ENCODE measurements at places on chromosomes 6 and 20.
A peak's percentile ranks its signal among the peaks of the same experiment; 100 is the strongest.

DNA sequence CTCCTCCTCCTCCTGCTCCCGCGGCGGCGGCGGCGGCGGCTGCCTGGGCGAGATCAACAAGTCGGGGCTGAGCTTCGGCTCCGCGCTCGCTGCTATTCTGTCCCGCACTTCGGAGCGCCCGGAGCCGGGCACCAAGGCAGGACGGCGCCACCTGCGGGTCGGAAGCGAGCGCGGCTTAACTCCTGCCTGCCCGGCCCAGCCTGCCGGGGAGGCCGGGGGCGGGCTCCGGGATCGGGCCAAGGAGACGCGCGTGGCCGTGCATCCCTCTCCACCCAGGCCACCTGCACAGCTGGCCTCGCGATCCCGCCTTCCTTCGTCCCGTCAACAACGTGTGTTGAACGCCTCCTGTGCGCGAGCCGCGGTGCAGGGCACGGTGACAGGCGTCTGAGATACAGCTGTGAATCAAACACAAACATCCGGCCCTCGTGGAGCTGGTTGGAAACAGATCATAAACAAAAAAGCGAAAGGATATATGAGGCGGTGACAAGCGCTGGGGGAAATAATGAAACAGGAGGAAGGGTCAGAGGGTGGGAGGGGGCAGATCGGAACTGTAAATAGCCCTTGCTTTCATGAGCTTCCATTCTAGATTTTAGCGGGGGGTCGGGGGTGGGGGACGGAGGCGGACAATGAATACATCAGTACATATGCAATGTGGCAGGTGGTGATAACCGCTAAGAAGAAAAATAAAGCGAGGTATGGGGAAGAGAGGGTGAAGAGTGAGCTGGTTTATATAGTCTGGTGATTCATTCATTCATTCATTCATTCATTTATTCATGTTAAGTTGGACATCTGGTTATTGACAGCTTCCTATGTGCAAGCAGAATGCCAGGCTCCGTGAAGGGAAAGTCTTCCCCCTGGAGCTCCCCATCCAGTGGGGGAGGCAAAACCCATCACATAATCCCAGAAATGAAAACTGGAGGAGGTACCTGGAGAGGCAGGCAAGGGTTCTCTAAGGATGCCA is 2.0 kb upstream of the KCNB1 start:
- peak; percentile 18 for DNase-seq

DNA sequence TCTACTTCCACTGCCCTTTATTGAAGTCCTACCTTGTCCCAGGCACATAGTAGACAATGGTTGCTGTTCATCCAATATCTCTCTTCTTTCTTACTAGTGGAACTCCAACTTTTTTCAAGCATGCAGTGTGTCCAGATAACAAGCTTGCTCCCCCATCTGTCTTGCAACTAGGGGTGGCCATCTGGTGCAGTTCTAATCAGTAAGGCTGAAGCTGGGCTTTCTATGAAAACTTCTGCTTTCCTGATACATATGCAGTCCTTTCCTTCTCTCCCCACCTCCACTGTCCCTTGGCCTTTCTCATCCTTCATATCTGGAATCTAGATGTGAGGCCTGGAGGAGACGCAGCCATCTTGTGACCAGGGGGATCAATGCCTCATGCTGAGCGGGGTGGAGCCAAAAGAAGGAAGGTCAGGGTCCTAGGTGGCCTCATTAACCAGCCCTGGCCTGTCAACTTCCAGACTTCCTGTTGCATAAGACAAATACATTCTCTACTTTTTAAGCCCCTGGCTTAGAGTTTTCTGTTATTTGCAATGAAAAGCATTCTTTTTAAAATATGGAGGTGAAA is 59.6 kb upstream of the ZFP64 start:
- DNase-seq, result no peak

DNA sequence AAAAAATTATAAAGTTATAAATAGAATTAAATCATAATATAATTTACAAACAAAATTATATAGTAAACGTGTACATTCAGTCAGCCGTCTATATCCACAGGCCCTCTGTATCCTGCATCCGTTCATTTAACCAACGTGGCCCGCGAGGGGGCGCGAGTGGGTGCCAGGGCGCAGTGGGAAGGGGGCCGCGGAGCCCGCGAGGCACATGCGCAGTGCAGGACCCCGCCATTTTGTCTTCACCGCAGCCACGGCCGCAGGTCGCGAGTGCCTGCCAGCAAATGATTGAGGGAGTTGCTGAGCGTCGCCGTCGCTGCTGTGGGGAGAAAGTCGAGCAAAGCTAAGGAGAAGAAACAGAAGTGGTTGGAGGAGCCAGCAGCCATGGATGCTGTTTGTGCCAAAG is 53.4 kb upstream of the ECI2 start:
- no peak for DNase-seq

- DNase-seq, result no peak
These were observed 14.0 kb downstream of the RIMS4 start for GRCh38 chr20:44796311-44796710.

DNA sequence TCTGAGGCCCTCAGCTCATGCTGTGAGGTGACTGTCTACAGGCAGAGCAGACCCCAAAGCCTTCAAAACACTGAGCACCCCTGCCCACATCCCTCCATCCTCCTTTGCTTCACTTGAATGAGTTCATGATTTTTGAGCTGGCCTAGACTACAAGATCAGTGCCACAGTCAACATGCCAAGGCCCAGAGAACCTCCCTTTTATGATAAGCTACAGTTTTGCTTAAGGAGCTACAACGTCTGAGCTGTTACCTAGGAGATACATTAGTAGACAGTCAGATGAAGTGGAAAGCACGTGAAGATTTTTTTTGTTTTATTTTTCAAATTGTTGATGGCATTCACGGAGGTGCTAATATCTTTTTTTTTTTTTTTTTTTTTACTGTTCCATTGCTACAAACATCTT is 139.0 kb downstream of the SOBP start:
- no peak for DNase-seq

GRCh38 chr6:42029881-42030280 is 20.4 kb upstream of the TAF8 start:
- no peak for DNase-seq

GRCh38 chr6:142523515-142524375 is 221.9 kb downstream of the ADGRG6 start:
- DNase-seq, result no peak

DNA sequence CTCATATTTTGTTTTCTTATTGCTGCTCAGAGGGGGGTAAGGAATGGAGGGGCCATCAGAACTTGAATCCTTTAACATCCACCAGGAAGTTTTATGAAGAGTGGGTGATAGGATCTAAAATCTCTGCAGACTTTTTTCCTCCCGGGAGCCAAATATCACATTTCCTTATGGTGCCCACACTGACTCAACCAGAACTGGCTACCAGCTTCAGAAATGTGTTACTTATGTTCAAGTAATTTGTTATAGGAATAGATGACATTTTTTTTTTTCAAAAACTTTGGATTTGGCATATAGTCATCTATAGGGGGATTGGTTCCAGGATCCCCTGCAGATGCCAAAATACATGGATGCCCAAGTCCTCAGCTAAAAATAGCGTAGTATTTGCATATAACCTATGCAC is 18.4 kb downstream of the LHFPL5 start:
- no peak for DNase-seq

DNA sequence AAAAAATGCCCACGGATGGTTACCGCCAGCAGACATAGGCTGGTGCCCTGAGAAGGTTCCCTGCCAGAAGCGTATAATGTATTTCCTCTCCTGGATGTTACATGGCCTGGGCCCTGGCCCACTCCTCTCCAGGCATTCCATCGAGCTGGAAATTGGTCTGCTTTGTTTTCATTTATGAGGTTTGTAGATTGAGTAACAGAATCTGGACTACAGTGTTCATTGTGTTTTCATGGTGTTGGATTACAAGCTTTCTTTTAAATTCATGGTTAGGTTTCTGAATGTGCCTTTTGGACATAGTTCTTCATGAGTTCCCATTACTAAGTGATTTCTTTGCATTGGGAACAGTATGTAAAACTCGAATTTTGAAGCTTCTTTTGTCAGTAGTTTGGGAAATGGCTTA is 6.4 kb downstream of the TIAM2 start:
- no peak for DNase-seq

GRCh38 chr6:106097411-106098231 is 11.5 kb downstream of the PRDM1 start:
- peak; percentile 28 for DNase-seq

GRCh38 chr6:35057449-35058357 is 83.4 kb downstream of the TCP11 start:
- DNase-seq, result no peak

- DNase-seq, result no peak
These were observed 3.8 kb upstream of the HMGA1 start for GRCh38 chr6:34232901-34233300.

GRCh38 chr6:134437376-134437775 is 119.5 kb upstream of the SGK1 start:
- no peak for DNase-seq

DNA sequence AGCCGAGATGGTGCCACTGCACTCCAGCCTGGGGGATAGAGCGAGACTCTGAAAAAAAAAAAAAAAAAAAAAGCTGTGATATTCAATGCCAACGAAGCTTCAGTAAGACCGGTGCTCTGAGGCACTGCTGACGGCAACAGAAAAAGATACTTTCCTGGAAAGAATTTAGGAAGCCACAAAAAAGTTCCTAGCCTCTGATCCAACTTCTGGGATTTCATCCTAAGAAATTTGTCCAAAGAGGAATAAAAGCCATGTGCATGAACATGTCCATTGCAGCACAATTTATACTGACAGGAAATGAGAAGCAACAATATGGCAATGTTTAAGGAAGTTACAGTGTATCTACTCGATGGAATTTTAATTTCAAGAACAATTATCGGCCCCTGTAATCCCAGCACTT is 24.5 kb upstream of the CARMIL1 start:
- no peak for DNase-seq

GRCh38 chr6:150195996-150196417 is 53.2 kb downstream of the PPP1R14C start:
- no peak for DNase-seq

DNA sequence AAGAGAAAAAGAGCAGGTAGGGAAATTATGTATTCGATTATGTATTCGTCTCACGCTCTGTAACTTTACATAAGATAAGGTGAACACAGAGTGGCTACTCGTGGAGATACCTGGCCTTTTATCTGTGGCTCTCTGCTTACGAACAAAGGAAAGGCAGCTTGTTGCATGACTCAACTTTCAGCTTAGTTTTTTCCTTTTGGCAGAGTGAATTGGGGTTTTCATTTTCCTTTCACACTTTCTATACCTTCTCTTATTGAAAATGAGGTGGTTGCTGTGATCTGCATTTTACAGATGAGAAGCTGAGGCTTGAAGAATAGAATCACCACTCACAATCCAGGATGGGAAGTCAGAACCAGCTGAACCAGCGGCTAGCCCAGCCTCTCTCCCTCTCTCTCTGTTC is 13.3 kb upstream of the KCNK15 start:
- no peak for DNase-seq

DNA sequence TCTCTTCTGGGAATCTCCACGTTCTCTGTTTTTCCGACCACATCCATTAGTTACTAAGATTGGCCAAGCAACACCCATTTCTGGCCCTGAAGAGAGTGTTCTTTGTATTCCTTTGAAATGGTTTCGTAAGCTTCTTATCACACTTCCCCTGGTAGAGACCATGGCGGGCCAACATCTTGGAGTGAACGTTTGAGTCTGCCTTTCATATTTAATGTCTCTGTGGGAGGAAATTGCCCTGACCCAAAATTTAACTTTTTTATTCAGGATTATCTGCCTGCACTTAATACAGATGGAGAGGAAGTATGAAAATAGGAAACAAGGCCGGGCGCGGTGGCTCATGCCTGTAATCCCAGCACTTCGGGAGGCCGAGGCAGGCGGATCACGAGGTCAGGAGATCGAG is 177.0 kb upstream of the SNX9 start:
- no peak for DNase-seq

GRCh38 chr6:13355043-13355945 is 27.0 kb upstream of the TBC1D7 start:
- DNase-seq, result no peak

DNA sequence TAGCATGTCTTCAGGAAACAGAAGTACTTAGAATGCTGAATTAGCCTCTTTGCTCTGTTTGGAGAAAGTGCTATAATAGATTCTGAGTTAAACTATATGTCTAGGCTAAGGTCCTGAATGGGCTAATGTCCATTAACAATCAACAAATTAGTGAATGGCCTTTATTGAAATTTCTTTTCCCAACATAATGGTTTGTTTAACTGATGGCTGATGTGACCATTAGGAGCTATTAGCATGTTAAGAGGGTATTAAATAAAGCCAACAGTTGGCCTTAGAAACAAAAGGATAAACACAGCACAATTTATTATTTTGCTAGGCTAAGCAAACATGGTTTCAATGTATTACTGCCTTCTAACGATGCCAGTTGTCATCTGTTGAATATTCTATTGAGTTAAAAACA is 234.3 kb upstream of the HS3ST5 start:
- DNase-seq, result no peak

- DNase-seq, result no peak
These were observed 1.1 kb upstream of the ZBTB24 start for GRCh38 chr6:109484122-109484521.

GRCh38 chr6:144062786-144063185 is 32.6 kb downstream of the SF3B5 start:
- no peak for DNase-seq

GRCh38 chr6:69768664-69769063 is 28.1 kb downstream of the LMBRD1 start:
- no peak for DNase-seq

GRCh38 chr20:46774236-46774635 is 64.8 kb downstream of the SLC2A10 start:
- DNase-seq, result no peak

- DNase-seq, result no peak
These were observed 61.2 kb upstream of the SGK1 start for GRCh38 chr6:134379076-134379475.

DNA sequence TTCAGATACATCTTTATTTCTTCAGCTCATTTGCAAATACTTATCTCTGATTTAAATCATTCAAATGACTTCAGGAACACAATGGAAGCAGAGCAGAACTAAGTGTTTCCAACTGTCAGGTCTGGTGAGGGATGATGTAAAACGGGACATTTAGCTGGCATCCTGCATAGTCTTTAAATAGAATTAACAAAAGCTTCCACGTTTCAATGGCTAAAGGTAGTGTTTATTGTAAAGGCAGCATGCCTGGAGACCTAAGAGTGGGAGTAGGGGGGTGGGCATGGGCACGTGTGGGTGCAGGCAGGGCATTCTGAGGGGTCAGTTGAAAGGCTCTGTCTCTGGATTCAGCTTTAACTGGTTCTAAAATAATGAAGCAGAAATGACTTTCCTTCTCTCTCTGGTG is 174.9 kb downstream of the PLCB1 start:
- DNase-seq, result no peak

Data from activated T-helper 1 cell treated with Interleukin-2 at 50 U/mL for 16 hours (primary cell).